NCI-H1436 treated with DMSO at 0.1 percent for 48 hours (cell line): ENCODE measurements at places on chromosomes 4 and X.

DNA sequence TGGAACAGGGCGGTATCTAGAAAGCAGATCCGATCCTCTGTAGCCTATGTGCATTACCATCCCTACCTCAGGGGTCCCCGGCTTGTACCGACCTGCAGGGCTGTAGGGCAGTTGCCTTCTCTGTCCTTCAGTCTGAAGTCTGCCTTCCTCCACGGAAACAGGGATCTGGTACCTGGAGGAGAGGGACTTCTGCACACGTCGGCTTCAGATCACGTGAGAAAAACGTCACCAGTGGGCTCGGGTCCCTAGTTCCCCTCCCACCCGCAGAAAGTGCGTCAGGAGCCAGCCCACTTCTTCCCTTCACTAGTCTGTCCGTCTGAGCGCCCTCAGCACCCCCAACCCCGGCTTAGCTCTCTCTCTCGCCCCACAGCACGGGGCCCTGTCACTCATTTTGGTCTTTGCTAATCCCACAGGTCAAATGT is at the start of gene TCEAL5:
Gene TCEAL5, minus strand, starts transcription at position 170 of the 422 bp plus-strand sequence. CDS start 2,187 bp downstream, outside the sequence.
- no peak for DNase-seq

GRCh38 chr4:35038079-35038805 is 1206.1 kb downstream of the ARAP2 start:
- no peak for DNase-seq

- no peak for DNase-seq
Measured at GRCh38 chr4:173398779-173399415, at the start of gene SCRG1. Gene SCRG1, minus strand, starts transcription at chr4:173399116. Its CDS starts 7,702 bp downstream, at chr4:173391414.

- no peak for DNase-seq
Measured at GRCh38 chr4:41751449-41752061, 3.0 kb upstream of the PHOX2B start.

GRCh38 chrX:7606039-7606652 is 236.8 kb upstream of the VCX start:
- no peak for DNase-seq

GRCh38 chrX:136863826-136864225 is 16.7 kb downstream of the RBMX start:
- no peak for DNase-seq

- DNase-seq = no peak
Measured at GRCh38 chrX:137565318-137565904, 516 bp upstream of the ZIC3 start.

DNA sequence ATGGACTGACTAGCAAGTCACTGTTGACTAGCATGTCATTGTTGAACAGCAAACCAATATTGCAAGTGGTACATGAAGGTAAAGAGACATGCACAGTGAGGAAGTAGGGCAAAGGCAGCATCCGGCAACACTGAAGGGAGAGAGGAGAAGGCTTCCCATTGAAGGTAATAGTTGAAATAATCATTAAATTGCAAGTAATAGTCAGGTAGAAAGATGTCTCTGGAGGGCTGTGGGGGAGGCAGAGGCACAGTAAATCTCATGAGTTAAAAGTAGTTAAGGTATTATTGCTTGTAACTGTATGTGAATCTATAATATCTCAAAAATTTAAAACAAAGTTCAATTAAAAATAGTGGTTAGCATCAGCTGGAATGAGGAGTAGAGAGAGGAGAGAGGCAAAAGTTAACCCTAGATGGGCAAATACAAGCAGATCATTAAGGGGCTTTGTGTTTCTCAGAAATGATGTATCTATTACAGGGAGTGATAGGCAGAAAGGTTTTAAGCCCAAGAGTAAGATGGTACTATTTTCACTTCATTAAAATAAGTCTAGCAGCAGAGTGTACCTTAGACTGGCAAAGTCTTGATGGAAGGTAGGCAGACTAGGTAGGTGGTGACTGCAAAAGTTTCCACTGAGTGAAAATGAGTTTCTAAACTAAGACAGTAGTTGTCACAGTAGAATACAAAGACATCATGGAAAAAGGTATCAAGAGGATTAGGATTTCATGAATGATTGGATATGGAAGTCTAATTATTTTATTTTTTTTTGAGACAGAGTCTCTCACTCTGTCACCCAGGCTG is 776.6 kb downstream of the RAB28 start:
- no peak for DNase-seq

DNA sequence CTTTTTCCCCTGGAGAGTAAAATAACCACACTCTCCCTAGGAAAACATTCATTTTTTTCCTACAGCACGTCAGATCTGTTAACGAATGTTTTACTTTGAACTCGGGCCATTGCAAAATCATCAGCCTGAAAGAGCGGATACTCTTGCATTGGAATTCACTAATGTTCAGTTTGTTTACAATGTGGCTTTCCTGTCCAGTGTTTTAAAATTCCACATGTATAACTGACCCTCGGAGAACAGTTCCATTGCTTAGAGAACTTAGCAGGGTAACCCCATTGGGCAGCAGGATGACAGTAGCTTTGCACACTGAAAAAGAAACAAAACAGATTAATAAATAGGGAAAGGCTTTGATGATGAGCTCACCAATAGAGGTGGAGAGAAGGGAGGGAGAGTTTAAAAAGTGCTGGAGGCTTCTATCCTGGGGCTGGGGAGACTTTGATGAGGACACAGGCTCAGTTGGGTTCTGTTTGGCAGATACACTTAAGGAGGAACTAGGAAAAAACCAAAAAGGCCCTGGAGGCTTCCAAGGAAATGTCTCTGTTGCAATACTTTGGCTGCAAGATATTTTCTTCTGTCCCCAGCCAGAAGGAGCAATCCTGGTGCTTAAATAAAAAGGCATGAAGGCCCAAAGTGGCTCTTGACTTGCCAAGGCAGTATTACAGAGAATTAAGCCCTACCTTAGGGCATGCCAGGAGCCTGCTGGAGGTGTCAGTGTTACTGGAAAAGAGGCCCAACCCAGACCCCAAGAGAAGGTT is 143.1 kb downstream of the ARSF start:
- no peak for DNase-seq

GRCh38 chrX:65688403-65688871 is 21.0 kb downstream of the MSN start:
- DNase-seq = no peak

- no peak for DNase-seq
Measured at GRCh38 chr4:38866973-38867477, 581 bp upstream of the FAM114A1 start.

- DNase-seq = no peak
Measured at GRCh38 chr4:109315818-109316217, 13.4 kb upstream of the COL25A1 start.

DNA sequence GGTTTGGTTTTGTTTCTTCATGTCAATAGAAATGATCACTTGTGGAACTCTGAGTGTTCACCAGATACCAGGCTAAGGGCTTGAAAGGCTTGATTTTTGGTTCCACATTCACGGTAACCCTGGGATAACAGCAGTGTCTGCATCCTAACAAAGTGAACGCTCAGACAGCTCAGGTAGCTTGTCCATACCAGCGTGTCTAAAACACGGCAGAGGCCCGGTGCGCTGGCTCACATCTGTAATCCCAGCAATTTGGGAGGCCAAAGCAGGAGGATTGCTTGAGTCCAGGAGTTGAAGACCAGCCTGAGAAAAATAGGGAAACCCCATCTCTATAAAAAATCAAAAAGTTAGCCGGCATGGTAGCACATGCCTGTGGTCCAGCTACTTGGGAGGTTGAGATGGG is 49.0 kb downstream of the HTRA3 start:
- DNase-seq = no peak

DNA sequence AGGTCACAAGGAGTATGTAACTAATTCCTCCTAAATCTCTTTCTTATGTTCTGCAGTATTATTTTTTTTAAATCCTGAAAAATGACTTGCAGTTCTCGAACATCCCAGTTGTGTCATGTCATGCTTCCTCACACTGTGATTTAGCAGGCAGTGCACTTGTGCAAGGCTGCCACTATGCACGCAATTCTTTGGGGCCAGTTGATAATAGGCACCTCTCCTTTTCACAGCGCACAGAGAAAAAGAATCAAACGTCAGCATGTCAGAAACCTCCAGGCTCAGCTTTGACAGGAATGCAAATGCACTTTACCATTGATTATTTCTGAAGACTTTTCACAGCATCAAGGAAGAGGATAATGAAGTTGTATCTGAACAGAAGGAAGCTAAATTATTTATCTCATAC is 62.9 kb downstream of the FGF13 start:
- DNase-seq = no peak
